Stimulated activated CD8-positive, alpha-beta memory T cell treated with anti-CD3 and anti-CD28 coated beads, Interleukin-15, amount 100 ng/mL, for 1 hour (primary cell): ENCODE measurements at places on chromosomes 1 and 21.

- DNase-seq: no peak
Measured at GRCh38 chr1:232090816-232091215, 464.2 kb downstream of the DISC1 start.

DNA sequence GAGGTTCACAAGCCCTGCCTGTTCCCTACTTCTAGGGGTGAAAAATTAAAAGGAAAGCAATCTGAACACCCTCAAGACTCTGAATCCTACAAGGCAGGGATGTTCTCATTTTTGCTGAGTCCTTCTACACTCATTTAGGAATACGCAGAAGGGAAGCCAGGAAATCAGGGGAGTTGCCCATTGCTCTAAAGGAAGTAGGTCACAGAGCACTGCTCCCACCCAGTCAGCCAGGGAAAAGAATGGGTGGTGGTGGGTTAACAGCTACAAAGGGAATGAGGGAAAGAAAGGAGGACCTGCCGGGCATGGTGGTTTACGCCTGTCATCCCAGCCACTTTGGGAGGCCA lies 2.4 kb upstream of the CTTNBP2NL start:
- no peak for DNase-seq

GRCh38 chr1:204437796-204438570 lies 26.4 kb upstream of the PPP1R15B start:
- DNase-seq: no peak

GRCh38 chr1:243499711-243500110 lies 243.9 kb downstream of the SDCCAG8 start:
- DNase-seq: no peak

DNA sequence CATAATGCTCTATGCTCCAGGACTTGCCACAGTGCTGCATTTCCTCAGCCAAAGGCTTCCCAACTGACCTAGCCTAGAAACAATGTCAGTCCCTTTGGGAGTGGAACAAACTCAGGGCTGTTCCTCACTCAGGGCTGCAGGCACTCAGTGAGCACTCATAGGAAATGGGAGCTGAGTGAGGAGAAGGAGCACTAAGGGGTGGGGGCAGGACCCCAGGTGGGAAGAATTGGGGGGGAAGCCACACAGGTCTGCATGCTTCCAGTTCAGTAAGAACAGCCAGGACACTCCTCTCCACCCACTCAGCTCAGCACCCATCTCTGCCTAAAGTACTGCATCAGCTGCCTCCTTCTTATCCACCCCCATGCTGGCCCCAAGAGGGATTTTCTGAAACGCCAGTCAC lies 7.3 kb upstream of the SLC5A9 start:
- no peak for DNase-seq

- no peak for DNase-seq
Measured at GRCh38 chr1:63230722-63231121, 91.6 kb upstream of the FOXD3 start.

- no peak for DNase-seq
Measured at GRCh38 chr1:183909672-183910071, 104.8 kb downstream of the RGL1 start.

DNA sequence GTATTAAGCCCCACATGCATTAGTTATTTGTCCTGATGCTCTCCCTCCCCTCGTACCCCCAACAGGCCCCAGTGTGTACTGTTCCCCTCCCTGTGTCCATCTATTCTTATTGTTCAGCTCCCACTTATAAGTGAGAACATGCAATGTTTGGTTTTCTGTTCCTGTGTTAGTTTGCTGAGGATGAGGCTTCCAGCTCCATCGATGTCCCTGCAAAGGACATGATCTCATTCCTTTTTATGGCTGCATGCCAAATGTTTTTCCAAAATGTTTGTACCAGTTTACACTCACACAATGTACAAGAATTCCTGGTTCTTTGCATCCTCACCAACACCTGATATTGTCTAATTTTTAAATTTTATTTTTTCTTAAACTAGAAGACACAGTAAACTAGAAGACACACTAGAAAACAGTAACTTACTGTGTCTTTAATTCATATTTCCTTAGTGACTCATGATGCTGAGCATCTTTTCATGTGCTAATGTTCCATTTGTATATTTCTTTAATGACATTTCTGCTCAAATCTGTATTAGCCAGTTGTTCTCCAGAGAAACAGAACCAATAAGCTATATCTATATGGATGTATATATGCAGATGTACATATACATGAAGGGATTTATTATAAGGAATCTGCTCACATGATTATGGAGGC lies 19.4 kb upstream of the USP1 start:
- no peak for DNase-seq

DNA sequence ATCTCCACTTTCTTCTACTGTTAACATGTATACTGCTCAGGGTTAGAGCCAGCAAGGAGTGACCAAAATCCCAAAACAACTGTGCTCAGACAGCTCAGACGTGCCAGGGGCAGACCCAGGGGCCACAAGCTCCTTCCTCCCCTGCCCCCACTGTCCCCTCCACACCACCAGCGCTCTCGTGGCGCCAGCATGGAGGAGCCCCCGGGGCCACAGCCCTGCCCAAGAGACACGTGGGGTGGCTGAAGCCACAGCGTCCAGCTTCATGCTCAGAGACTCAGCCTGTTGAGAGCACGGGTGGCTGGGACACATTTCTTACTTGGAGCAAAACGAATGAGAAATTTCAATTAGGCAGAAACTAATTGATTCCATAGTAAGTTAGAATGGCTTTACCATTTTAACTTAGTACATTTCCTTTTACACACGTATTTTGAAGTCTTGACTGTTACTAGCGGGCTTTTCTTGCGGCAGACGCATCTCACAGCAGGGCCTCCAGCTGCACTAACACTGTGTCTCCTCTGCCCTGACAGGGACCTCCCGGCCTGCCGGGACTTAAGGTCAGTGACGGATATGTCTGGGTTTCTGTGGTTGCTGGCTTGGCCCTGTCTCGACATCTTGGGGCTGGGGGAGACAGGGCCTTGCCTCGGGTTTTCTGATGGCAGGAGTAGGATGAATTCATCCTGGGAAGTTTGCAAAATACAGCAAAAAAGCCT lies 54.2 kb downstream of the SLC19A1 start:
- no peak for DNase-seq

DNA sequence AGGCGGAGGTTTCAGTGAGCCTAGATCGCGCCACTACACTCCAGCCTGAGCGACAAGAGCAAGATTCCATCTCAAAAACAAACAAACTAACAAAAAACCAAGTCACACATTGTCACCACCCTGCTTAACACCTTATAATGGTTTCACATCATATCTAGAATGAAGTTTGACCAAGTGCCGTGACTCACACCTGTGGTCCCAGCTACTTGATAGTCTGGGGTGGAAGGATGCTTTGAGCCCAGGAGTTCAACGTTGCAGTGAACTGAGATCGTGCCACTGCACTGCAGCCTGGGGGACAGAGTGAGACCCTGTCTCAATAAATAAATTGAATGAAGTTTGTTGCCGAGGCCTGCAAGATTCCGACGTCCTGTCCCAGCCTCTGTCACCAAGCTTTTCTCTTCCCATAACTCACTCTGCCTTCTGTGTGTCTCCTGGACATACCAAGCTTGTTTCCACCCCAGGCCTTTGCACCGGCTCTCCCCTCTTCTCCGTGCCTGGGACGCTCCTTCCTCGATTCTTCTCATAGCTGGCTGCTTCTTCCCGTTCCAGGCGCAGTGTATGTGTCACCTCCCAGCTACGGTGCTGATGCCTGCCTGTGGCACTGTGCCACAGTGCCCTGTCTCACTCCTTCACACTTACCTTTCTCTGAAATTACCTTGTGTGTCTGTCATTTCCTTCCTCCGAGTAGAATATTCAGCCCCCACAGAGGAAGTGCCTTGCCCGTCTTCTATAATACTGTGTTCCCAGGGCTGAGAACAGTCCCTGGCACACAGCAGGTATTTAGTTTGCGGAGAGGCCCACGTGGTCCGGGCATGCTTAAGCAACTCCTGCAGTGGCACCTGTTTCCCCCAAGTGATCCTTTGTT lies 3.8 kb upstream of the SELENON start:
- no peak for DNase-seq

- DNase-seq: no peak
Measured at GRCh38 chr1:110523011-110523410, 4.0 kb upstream of the KCNA10 start.

GRCh38 chr1:25826571-25826970 lies 6.8 kb downstream of the MTFR1L start:
- no peak for DNase-seq

- DNase-seq: no peak
Measured at GRCh38 chr1:229247871-229248270, 23.0 kb upstream of the RAB4A start.

DNA sequence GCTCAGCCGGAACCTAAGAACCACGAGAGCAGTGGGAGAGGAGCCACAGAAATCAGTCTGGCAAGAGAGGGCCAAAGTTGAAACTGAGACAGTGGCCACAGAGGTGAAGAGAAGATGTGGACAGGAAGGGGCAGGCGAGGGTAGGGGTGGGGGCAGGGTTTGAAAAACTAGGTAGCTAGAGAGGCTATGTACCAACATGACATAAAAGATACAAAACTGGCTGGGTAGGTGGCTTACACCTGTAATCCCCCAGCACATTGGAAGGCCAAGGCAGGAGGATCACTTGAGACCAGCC lies 28.4 kb upstream of the TIAM1 start:
- DNase-seq: no peak

DNA sequence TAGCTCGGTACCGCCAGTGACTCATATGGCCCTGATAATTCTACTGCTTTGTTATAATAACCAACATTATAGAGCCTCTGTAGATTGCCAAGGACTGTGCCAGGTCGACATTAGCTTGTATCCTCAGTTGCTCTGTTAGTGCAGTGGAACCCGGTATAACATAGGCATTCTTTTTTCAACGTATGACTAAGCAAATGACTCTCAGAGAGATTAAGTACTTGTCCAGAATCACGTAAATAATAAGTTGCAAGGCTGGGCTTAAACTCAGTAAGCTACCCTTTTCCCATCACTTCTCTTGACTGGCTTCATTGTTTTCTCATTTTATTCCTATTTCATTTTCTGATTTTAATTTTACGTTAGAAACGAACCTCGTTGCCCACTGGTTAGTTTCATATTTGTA lies 85.1 kb downstream of the UBE4B start:
- DNase-seq: no peak

DNA sequence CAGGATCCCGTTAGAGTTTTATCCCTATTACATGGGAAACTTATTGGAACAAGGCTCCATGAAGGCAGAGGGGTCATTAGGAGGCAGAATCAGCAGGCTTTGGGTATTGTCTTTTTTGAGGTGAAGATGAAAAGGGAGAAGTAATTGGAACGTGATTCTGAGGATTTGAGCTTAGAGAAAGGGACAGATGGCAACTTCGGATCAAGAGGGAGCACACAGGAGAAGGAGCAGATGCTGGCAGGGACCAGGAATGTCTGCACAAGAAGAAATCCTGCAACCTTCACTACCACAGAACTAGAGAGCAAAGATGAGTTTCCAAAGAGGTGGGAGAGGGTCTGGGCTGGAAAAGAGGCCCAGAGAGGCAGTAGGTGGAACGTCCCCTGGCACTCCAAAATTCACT lies 202.8 kb downstream of the RRAGC start:
- no peak for DNase-seq

DNA sequence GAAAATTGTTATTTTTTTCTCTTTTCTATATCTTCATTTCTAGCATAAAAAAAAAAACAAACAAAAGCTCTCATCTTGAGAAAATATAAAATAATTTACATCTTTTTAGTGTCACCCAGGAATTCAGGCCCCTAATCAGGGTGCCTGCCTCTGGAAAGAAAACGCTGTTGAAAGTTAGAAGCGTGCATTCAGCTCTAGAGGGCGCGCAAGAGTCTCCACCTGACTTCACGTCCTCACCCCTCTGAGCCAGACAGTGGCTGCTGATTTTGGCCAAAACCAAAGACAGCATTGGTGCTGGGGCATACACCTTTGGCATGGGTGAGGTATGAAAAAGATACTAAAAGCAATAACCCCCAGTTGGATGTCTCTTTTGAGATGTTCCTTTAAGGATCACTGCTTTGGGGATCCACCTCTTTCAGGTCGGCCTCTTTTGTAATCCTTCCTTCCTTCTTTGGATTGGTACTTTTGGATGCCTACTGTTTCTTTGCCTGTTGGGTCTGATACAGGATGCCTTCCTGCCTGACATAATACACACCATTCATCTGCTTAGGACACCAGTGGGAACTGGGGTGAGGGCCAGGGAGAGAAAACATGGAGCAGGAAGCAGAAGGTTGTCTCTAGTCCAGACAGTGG lies 77.6 kb upstream of the CHRM3 start:
- no peak for DNase-seq

DNA sequence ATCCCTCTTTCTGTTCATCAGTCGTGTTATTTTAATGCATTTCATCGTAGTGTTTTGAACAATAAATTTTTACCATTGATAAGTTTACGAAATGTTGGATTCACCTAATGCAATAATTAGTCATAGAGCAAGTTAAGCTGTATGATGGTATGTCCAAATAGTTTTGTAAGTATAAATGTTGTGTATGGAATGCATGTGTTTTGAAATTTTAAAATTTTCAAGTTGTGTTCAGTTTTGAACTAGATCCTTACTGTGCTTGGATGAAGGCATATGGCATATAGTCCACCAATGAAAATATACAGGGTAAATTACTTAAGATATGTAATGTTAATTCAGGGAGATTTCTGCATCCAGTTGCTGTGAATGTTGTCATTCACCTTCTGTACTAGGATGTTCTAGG lies 2.3 kb downstream of the ZMYM4 start:
- no peak for DNase-seq

DNA sequence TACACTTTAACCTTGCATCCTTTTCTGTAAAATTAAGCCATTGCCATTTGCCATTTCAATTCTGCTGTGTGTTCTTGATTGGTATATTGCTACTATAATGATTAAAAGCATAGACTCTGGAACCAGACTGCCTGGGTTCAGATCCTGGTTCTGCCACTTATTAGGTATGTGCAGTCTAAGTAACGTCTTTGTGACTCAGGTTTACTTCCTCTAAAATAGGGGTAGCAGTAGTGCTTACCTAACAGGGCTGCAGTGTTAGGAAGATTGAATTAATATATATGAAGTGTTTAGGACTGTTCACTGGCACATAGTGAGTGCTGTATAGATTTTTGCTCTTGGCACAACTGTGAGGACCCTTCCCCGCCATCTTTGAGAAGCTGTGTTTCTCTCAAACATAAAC lies 4.4 kb downstream of the CDC42 start:
- no peak for DNase-seq

- DNase-seq: no peak
Measured at GRCh38 chr1:184914149-184914548, 60.2 kb downstream of the NIBAN1 start.

DNA sequence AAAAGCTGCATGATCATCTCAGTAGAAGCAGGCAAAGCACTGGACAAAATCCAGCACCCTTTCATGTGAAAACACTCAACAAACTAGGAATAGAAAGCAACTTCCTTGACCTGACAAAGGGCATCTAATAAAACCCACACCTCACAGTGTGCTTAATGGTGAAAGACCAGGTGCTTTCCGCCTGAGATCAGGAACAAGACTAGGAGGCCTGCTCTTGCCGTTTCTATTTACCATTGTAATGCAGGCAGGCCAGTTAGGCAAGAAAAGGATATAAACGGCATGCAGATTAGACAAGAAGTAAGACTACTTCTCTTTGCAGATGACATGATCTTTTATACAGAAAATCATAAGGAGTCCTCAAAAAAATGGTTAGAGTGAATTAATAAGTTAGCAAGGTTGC lies 37.2 kb downstream of the SLC37A1 start:
- no peak for DNase-seq
